ENCODE measurements at places on chromosomes 5 and 9. TPM values are rescaled to one million over a fixed set of nuclear protein-coding genes. Genes with fewer than 3 reads are reported as not detected.

DNA sequence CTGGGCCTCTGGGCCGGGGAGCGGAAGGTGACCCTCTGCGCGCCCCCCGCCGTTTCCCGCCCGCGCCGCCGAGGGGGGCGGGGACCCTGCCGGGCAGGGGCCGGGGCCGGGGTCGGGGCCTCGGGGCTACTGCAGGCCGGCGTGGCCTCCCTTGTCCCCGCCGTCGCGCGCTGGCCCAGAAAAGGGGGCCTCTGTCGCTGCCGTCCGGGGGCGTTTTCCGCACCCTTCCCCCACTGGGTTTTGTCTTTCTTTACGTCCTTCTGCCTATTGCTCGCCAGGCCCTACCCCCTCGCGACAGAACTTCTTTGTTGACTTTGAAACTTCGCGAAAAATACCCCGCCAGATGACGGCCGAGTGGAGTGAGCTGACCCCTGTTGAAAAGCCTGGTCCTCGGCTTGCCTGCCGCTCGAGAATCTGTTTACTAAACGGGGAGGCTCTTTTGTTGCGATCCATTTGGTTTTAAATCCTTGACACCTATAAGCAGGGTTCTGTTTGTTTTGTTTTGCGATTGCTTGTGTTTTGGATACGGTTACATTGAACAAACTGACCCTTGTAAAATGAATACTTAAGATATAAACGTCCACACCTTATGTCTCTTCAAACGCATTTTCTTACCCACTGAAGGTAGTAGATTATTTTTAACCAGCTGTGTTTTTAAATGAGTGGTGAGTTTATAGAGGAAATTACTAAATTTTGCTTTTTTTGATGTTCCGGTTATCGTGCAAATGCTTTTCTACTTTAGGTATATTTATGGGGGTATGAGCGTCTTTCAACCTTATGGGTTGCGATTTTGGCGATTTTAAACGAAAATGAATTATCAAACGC lies 765 bp downstream of the MARCHF6 start:
- DNase-seq, result no peak

GRCh38 chr9:18109675-18110074 lies 364.3 kb upstream of the ADAMTSL1 start:
- no peak for DNase-seq

- no peak for DNase-seq
Measured at GRCh38 chr9:118290116-118290515, 585.9 kb downstream of the TLR4 start.

GRCh38 chr9:132942541-132943182 lies 1.8 kb downstream of the TSC1 start:
- DNase-seq, result no peak

DNA sequence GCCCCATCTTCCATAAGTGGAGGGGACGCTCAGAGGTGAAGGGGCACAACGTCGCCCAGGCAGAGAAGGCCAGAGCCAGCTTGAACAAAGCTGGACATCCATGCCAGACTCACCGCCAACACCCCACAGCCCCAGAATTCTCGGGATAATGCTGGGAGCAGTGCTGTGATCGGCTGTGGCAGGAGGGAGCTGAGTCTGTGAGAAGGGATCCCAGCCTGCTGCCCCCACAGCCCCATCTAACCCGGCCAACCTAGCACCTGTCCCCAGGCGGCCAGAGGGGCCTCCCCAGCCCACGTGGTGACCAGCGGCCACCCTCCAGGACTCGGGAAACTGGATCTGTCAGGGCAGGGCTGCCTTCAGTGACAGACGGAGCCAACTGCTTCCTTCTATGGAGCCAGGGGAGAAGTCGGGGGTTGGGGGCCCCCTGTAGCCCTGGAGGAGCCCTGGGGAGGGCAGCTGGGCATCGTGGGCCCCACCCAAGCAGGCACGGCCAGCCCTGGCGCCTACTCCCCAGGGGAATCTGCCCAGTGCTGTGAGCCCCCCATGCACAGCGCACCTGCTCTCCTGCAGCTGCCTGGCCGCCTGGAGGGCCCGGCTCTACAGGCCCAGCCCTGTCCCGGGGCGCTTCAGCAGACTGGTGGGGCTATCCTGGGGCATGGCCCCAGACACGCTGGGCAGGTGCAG lies 6.0 kb downstream of the BRD3 start:
- DNase-seq, result no peak

DNA sequence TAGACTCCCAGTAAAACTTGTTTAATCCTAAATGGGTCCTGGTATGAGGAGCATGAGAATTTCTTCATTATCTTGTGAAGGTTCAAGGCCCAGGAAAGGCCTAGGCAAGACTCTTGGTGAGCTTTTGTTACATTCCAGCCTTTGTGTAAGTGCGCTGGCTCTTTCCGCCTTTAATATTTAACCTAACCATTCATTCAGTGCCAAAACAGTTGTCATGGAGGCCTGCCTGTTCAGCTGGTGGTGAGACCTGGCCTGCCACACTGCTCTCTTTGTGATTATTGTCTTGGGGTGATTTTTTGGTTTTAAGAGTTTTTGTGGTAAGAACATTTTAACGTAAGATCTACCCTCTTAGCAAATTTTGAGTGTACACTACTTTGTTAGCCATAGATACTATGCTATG lies 127.5 kb upstream of the WWC1 start:
- no peak for DNase-seq

GRCh38 chr9:126533926-126534310 lies 79.8 kb upstream of the LMX1B start:
- no peak for DNase-seq

GRCh38 chr9:103837940-103838339 lies 256.2 kb upstream of the SMC2 start:
- DNase-seq, result no peak

DNA sequence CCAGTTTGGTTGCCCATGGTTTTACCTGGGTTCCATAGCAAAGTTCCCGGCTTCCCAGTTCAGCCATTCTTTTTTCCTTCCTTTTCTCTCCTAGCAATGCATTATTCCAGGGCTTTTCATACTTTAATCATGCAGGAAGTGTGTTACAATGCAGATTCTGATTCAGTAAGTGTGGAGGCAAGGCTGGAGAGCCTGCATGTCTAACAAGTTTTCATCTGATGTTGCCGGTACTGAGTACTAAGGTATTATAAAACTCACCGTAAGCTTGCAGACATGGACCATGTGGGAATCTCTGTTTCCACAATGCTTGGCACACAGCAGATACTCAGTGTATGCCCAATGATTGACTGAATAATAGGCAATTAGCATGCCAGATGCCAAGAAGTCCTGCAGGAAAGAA lies 102.9 kb upstream of the SHB start:
- DNase-seq, result no peak

DNA sequence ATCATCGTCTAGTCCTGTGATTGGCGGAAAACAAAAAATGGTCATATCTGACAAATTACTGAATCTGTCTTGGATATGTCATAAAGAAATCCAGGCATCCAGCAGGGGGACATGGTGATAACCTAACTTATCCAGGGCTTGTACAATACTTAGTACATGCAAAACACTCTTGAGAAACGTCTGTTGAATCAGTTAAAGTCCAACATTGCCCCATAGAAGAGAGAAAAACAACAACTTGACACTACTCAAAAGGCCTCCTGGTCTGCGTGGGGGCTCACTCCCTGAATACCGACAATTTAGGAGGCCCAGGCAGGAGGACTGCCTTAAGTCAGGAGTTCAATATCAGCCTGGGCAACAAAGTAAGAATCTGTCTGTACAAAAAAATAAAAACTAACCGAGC lies 217.5 kb downstream of the DCP2 start:
- DNase-seq, result no peak

GRCh38 chr5:112417931-112418658 lies 982 bp downstream of the EPB41L4A start:
- DNase-seq, result no peak

DNA sequence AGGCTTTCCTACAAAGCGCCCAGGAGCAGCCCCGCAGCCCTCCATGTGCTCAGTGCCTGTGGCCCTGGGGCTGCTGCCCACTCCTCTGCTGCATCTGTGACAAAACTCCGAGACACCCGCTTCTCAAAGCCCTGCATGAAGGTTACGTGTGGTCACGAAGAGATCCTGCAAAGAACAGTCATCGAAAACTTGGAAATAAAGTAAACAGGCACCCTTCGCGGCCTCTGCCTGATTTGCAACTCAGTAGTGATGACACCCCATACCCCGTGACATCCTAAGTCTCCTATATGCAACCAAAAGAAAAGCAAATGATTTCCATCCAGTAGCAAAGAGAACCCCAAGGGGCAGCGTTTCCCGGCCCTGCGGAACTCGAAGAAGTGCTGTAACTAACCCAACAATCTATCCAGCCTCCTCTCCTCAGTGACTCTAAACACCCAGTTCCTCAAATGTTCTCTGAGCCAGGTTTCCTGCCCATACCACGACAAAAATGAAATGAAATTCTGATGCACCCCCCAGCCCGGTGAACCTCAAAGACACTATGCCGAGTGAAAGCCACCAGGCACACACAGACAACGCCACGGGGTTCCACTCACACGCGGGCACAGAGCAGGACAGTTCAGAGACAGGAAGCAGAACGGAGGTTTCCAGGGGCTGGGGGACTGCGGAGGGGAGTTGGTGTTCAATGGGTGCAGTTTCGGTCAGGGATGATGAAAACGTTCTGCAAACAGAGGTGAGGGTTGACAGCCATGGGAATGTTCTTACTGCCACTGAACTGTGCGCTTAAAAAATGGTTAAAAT lies 19.0 kb downstream of the NACC2 start:
- no peak for DNase-seq

DNA sequence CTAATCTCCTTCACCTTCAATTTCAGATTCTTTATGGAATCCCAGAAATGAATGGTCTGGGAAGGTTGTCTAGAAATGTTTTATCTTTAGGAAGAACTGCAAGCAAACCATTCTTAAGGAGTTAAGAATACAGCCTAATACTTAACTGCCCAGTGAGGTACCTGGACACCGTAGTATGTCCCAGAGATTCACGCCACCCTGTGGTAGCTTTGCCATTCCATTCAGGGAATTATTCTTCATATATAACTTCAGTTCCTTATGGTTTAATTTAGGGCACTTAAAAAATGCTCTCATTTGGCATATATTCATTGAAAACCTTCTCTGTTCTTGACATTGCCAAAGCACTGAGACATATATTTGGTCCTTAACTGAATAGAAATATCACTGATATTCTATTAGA lies 49.7 kb downstream of the ACTBL2 start:
- no peak for DNase-seq

DNA sequence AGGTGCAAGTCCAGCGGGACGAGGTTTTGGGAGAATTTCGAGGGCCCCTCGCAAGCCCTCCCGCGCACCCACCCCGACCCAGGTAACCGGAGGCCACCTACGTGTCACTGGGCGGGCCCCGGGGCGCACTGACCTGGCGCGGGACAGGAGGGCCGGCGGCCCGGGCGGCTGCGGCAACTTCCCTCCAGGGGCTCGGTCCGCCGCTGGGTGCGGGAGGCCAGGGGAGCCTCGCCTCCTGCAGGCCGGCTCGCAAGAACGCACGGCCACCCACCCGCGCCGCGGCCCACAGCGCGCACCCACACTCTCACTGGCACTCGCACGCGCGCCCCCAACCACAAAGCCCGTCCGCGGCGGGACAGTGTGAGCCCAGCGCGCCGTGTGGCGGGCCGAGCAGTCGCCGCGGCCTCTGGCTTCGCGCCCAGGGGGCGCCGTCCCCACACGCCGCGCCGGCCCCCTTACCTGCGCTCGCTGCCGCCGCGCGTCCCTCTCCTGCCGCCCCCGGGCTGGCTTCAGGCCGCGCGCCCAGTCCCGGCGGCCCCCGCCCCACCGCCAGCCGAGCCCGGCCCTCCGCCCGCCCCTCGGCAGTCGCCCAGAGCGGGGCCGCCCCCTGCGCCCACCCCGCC lies 451 bp downstream of the LPAR1 start:
- DNase-seq, result no peak

- DNase-seq, result no peak
Measured at GRCh38 chr5:1381370-1382247, 36.7 kb upstream of the CLPTM1L start.

DNA sequence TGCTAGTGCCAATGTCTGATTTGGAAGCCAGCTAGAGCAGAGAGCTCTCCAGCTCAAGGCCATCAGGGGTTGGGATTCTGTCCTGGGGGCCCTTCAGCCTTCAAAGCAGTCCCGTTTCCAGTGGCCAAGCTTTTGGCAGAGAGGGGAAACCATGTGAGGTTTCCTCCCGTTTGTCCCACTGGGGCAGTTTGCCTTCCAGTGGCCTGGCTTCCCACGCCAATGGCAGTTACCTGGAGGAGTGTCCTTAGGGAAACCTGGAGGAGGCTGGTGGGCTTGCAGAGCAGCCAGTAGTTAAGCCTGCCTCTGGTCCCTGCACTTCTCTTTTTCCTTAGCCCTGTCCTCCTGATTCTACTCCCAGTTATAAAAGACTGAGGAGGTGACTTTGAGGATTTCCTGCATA lies 37.7 kb downstream of the FGD3 start:
- no peak for DNase-seq

DNA sequence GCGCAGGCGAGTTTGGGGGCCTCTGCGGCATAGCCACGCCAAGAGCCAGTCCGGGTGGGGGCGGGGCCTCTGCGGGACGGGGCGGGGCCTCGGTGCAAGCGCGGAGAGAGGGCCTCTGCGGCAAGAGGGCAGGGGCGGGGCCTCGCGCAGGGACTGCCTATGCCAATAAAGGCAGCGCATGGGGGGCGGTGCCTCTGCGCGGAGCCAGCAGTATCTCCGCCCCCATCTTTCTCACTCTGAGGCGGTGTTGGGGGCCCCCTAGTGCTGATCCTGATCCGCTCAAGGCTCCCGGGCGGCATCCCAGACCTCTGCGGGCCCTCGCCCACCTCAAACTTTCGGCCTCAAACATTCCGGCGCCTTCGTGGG lies 9.2 kb upstream of the GPRIN1 start:
- no peak for DNase-seq

GRCh38 chr9:83649080-83649479 lies 26.1 kb downstream of the IDNK start:
- DNase-seq, result peak; percentile 38

DNA sequence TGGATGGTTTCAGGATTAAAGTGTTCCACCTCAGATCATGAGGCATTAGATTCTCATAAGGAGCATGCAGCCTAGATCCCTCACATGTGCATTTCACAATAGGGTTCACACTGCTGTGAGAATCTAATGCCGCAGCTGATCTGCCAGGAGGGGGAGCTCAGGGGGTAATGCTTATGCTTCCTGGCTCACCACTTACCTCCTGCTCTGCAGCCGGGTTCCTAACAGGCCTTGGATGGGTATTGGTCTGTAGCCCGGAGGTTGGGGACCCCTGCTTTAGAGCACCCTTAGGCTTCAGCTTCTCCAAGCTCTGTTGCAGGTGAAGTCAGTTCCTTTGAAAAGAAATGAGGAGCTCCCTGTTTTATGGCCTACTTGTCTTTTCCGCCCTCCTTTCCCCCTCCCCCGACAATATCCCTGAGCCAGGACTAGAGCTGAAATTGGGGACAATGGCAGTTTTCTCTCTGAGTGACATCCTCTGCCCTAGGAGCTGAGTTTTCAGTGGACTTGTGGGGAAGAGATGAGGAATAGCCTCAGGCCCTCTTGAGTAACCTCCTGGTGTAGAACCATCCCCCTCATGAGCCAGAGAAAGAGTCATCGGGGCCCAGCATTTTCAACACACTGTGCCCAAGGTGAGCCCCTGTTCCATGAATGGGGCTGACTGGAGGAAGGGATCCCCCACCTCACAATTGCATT lies 16.2 kb upstream of the MAT2B start:
- peak; percentile 42 for DNase-seq

LCN2 gene
- total RNA-seq, result not detected

TMEM171 gene
- total RNA-seq, result 1.2 TPM

CDC25C gene
- total RNA-seq, result 8.3 TPM

SLC45A2 gene
- total RNA-seq, result not detected

GPR150 gene
- total RNA-seq, result 0.11 TPM

PCDHA6 gene
- not detected for total RNA-seq

Data from HFFc6 (cell line).